ENCODE measurements at places on chromosomes 6 and 20.
A peak's percentile ranks its signal among the peaks of the same experiment; 100 is the strongest.

GRCh38 chr20:3660262-3661059, 2.7 kb downstream of the GFRA4 start:
- no peak for DNase-seq

DNA sequence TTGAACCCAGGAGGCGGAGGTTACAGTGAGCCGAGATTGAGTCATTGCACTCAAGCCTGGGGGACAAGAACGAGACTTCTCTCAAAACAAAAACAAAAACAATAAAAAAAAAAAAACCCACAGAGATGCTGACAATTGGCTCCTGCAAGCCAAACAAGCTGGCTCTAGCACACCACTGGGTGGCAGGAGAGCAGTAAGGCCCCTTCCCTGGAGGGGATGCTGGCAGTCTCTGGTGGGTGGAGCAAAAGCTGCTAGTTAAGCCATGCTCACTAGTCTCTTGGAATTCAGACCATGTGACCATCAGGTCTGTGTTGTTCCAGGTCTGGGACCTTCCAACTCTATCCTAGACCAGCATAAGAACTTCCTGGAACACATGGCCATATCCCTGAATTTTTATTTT, 18.9 kb upstream of the DSN1 start:
- DNase-seq, result peak; percentile 70

DNA sequence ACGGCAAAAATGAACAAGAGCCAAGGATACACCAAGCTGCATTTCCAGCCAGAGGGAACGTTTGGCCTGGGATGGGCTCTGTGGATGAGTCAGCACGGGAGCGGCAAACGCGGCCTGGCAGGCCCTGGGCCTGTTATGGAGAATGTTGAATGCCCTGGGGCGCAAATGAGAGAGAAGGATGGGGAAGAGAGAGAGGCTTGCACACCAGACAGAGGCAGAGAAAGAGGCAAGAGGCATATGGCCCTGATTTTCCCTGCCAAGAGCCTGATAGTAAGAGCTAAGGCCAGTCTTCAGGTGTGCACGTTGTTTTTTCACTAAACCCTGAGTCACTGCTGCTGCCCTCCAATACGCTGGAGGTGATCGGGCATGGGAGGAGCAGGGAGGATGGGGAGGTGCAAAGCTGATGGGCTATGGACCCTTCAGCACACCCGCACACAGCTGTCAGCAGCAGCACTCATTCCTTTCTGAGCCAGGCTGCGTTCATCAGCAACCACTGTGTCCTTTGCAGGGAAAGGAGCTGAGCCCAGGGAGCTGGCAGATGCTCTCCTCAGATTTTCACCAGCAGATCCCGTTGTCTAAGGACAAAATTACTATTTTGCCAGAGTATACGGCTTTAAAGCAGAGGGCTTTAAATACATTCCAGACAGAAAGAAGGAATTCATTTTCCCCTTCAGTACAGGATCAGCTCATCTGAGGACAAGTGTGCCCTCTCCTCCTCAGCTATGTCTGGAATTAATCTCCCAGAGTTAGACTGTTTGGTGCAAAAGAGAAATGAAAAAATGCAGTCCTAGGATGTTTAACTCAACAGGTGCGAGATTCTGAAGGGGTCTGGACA, 61.7 kb upstream of the SLC22A23 start:
- DNase-seq, result no peak

DNA sequence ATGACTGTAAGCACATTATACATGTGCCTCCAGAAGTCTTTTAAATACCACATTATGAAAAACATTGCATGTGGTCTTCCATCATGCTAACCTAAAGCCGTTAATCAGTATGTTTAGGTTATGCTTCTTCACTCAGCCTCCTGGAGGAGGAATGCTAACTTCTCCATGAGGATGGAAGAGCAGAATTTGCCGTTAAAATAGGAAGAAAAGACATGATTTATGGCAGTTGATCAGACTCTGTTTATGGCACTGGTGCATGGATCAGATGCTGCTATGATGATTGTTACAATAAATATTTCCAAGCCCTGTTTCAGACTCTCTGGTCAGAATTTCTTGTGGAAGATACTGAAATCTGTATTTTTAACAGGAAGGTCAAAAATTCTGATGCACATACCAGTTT, 31.7 kb downstream of the MAP3K4 start:
- DNase-seq, result no peak

DNA sequence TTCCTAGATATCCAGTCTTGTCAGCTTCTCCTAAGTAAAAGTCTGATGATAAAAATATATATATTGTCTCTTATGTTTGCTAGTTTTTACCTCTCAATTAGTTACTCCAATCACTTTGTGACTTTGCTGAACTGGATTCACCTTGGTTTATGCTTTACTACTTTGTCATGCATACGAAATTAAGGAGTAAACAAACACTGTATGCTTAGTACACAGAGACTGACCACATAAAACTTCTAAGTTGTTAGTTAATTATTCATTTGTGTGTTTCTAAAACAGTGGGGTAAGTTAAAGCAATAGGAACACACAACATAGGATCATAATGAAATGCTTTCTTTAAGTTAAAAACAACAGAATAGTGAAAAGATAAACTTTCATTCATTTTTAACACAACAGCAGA, 877.3 kb upstream of the MAP3K7 start:
- no peak for DNase-seq

GRCh38 chr6:55276745-55277530, 50.3 kb upstream of the GFRAL start:
- peak; percentile 62 for DNase-seq

- DNase-seq, result no peak
Measured at GRCh38 chr6:4780360-4780812, 4.2 kb downstream of the CDYL start.

DNA sequence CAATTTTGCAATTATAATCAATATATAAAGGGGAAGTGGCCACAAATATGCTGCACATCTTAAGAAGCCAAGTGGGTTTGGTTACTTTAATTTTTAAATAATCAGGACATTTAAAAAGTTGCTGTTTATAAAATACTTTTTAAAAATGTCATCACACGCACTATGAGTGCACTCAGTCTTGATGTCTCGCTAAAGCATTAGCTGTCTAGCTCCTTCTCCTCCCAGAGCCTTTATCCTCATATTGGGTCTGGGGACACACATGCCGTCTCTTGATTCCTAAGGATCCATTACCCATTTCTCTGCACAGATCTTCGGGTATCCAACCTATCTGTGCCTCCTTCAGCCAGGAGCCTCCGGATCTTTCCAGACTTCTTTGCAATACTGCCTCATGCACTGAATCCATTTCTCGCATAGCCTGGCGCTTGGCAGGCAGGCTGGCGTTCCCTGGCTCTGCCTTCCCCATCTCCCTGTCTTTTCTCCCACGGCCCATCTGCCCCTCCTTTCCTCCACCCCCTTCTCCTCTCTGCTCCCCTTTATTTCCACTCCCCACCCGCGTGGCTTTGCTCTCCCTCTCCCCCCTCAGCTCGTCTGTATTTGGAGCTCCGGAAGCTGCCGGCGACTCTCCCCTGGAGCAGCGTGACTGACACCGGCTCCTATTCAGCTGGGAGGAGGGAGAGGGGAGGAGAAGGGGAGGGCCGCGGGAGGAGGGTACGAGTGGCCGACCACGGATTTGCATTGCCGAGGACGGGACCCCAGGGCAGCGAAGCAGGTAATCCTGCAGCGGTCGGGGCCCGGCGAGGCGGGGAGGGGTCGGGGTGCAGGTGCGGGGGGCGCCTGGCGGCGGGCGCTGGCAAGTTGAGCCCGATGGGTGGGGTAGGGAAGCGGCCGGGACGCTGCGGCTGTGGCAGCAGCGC, at the start of gene CAP2:
TSS of gene CAP2 (plus strand) at position 618 of the 914 bp plus-strand sequence. CDS start 27,961 bp downstream, outside the sequence.
- no peak for DNase-seq

- no peak for DNase-seq
Measured at GRCh38 chr6:124356811-124357210, 553.1 kb downstream of the NKAIN2 start.

GRCh38 chr6:150026976-150027805, 1.9 kb upstream of the RAET1L start:
- no peak for DNase-seq

DNA sequence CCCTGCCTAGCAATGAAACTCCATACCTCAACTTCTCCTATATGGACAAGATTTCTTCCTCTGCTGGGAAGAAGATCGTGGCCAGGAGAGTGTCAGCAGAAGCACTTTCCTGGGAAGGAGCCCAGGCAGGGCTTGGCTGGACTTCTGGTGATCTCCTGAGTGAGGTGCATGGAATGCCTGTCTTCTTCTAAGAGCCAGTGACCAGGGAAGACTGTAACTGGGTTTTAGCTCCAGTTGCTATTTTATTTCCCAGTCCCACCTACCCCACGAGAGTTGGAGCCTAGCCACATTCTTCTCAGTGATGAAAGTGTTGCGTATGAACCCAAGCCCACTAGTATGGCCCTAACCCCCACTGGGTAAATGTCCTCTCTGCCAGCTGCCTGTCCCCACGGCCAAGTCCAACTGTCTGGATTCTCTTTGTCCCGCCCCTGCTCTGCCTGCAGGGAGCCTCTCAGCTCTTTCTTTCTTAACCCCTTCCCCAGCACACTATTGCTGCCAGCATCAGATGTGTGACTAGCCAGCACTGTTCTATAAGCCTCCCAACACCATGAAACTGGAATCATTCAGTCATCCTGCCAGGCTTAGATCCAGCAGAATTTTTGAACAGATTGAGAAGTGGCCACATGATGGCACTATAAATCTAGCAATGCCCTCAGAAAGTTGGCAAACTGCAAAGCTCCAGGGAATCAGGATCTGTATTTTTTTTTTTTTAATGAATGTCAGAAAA, 69.8 kb upstream of the FAM184A start:
- DNase-seq, result peak; percentile 60

DNA sequence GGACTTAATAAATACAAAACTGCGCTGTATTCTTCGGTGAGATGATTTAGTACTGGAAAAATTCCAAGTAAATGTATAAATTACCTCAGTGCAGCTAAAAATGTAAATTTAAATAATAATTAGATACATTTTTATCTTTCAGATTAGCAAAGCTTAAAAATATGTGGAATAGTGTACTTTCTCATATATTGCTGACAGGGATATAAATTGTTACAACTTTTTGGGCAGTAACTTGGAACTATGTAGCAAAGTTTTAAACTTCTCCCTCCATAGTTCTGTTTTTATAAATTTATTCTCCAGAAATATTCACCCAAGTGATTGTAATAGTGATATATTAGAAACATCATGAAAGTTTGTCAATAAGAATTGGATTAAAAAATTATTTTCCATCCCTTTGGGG, 384.6 kb upstream of the CITED2 start:
- DNase-seq, result no peak

DNA sequence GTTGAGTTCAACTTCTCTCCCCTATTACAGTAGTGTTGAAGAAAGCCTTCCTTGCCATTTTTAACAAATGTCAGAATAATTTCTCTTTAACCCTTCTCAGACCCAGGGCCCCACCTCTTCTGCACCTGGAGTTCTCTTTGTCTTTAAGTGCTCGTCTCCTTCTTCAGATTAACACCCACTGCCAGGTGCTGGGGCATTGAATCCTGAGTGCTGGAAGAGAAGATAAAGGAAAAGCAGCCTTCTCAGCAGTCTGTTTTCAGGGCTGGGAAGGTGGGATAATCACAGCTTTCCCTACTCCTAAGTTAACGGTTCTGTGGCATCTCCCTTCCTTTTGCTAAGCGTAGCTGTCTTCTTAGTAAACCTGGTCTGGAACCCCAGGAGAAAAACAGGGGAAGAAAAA, 114.6 kb upstream of the TAB2 start:
- DNase-seq, result no peak

GRCh38 chr6:89281779-89282246, 33.3 kb downstream of the GABRR2 start:
- DNase-seq, result peak; percentile 91

DNA sequence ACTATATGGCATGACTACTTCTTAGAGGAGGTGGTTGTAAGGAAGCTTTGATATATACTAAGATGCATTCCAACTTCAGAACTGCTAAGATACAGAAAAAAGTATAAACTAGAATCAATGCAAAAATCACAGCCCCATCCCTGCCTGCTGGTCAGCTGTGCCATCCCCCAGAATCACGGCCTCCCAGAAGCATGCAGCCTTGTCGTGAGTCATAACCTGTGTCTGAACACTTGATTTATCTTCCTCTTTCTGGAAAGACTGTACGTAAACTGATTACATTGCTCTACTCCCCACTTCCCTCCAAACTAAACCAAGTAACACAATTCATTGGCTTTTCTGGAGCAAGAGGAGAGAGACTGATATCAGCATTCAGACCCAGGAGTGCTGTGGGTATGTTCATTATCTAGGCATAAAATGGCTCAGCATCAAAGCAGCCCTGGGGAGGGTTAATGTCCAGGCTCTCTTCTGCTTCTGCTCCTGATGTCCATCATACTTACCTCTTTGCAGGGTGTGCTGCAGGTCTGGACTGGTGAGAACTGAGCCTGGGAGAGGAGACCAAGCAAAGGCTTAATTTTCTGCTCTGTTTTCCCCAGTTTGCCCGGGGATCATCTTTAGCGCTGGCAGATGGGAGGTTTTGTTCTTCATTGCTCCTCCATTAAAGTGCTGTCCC, 18.4 kb downstream of the SCP2D1 start:
- no peak for DNase-seq

DNA sequence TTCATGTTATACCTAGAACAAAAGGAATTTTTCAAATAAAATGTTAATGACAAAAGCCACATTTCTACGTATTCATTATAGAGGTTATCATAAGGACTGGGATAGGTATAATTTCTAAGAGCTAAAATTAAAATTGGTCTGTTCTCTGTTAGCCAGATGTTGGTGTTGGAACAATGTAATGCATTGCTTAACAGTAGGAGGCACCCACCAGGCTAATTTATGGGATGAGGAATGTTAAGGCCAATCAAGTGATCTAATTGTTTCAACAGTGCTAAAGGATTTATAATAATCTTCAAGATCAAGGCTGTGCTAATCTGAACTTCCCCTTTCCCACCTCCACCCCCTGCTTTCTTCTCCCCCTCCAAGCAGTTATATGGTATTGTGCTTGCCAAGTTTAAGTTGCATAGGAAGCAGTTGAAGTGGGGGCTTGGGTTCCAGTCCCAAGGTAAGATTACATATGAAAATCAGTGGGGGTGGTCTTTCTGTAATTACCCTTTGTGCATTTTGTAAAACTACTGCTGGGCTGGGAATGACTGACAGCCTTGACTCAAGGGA, 89.2 kb upstream of the BACH2 start:
- no peak for DNase-seq

DNA sequence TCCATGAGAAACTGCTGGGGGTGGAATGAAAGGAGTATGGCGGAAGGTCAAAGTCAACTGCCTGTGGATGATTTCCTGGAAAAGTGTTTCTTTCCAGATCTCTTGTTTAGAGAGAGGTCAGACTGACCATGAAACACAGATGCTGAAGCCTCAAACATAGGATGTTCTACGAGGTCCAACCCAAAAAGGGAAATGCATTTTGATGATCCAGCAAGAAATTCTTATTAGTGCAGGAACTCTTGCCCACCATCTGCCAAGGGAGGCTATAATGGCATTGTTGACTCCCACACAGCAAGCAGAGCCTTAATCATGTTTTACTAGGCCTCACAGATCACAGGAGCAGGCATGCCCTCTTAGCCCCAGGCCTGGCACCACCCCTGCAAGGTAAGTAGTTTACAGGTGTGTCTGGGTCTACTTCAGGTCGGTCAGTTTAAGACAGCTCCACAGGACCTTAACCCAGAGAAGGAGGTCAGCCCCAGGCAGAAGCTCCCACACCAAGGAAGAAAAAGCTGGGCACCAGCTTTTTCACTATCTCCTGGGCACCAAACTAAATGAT, 67.6 kb upstream of the CNKSR3 start:
- no peak for DNase-seq
